ENCODE measurements at places on chromosomes 4 and X. TPM values are rescaled to one million over a fixed set of nuclear protein-coding genes. Genes with fewer than 3 reads are reported as not detected.

The DAPP1 gene
- total RNA-seq, result not detected

The DCX gene
- not detected for total RNA-seq

The PAGE1 gene
- total RNA-seq, result not detected

The NOX1 gene
- 0.78 TPM for total RNA-seq

The ARHGAP6 gene
- not detected for total RNA-seq

The GAGE1 gene
- not detected for total RNA-seq

The HTN1 gene
- not detected for total RNA-seq

DNA sequence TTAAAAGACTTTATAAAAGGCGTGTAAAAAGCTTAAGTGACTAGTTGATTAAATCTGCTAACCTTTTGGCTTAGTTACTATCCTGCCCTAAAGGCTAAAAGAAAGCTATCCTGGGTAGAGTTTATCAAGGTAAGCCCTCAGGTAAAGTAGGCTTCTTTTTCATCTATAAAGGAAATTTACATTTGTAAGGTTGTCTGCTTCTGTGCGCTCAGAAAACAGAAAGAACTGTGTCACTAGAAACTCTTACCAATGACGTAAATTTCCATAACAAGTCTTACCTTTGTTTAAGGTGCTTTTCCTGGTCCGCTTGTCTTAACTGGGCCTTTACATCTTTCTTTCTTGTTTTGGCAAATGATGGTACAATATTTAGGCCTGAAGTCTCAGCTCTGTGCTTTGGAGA is 37.7 kb upstream of the FGF2 start:
- no peak for DNase-seq

- no peak for DNase-seq
Measured at GRCh38 chr4:185532795-185533324, 2.4 kb downstream of the PDLIM3 start.

GRCh38 chr4:52799813-52800212 is 48.6 kb upstream of the ERVMER34-1 start:
- no peak for DNase-seq

DNA sequence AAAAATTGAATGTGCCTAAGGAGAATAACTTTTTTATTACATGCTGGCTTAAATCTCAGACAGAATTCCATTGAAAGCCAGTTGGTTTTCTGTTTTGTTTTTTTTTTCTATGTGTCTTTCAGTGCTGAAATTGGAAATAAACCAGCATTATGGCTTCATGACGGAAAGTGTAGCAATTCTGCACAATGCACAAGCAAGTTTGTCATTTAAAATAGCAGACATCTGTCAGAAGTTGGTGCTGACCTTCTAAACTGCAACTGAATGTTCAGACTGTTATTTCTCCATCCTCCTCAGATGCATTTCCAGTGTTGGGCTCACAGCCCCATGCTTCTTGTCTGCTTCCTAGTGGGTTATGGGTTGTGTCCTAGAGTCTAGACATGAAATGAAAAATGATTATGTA is 107.2 kb upstream of the LIMCH1 start:
- DNase-seq, result no peak

DNA sequence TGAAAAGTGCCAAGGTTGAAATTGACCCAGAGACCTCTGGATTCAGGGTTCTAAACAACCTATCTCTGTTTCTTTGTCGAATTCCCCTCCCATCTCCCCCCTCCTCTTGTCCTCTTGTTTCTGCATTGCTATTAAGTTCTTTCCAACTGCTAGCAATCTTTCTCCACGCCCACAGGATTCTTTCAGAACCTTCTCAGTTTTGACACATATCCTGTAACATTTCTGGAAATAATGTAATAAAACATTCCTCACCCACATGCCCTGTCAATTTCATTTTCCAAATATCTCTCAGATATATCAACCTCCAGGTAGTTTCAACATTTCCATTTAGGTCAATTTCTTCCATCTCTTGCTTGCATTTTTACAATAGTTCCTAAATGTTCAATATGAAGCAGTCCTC is 1105.9 kb downstream of the ARAP2 start:
- DNase-seq, result no peak

GRCh38 chr4:54015423-54016030 is 48.9 kb downstream of the CHIC2 start:
- no peak for DNase-seq

DNA sequence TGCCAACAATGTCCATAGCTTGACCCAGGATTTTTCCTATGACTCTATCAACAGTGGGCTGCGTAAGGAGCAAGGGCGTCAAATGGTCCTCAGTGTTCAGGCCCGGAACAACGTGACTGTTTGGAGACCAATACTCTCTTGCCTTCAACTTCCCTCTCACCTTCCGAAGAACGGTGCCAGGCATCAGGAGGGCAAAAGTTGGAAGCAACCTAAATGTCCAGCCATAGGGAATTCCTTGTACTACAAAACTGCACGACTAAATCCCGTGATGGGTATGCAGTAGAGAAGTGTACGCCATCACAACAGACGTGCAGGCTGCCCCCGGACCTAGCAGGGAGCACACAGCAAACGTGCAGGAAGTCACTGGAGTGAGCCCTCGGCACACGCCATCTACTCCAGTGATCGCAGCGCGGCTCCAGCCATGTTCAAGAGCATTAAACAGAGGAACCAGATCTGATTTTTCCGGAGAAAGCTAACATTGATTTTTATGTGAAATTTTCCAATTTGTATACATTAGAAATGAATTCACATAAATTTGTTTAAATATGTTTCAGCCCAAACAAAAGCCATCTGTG is 79.0 kb downstream of the JAKMIP1 start:
- no peak for DNase-seq

DNA sequence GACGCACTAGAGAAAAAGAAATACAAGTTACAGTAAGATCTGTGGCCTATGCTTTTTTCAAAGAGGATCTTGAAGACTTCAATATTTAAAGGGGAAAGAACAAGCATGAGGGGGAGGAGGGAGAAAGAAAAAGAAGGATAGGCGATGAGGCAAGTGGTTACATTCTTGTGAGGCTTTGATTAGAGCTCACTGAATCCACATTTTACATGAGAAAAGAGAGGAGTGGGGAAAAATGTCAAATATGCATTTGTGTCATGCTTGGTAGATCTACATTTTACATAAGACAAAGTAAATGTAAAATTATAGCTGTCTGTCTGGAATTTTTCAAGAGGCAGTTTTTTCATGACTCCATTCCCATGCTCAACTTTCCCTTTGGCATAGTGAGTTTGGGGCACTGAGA is 965.9 kb downstream of the FSTL5 start:
- DNase-seq, result no peak

DNA sequence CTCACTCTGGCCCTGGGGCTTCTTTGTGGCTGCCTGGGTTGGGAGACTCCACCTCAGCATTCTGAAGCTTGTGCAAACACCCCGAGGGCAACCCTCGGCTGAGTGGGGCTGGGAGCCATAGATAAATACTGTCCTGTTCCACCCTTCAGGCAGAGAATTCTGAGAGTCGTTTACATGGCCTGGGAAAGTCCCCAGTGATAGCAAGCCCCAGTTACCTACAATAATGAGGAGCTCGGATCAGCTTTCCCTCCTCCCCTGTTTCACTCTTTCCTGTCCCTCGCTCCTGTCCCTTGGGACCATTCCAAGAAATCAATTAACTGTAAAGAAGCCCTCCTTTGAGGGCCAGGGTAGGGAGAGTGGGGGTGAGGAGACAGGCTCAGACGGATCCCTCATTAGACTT is 31.6 kb upstream of the DDX3X start:
- DNase-seq, result no peak

DNA sequence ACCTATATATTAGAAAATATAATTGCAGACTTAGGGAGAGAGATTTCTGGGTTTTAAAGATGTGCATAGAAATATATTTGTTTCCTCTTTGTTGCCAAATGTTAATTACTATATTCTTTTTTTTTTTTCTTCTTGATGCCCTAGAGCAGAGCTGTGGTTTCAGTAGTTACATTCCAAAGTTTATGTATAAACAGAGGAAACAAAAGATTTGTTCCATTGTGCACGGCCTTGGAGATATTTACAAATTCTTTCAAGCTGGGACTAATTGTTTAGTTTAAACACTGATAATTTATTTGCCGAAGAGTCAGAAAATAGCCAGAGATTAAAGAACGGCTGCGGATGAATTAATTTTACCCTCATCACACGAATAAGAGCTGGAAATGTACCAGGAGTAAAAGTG is 85.1 kb downstream of the USP46 start:
- no peak for DNase-seq

- DNase-seq, result no peak
Measured at GRCh38 chr4:39596971-39597370, 41.7 kb downstream of the SMIM14 start.

- DNase-seq, result no peak
Measured at GRCh38 chr4:93174598-93174997, 654.0 kb upstream of the ATOH1 start.

GRCh38 chr4:88609387-88609786 is 17.1 kb downstream of the HERC3 start:
- DNase-seq, result no peak

DNA sequence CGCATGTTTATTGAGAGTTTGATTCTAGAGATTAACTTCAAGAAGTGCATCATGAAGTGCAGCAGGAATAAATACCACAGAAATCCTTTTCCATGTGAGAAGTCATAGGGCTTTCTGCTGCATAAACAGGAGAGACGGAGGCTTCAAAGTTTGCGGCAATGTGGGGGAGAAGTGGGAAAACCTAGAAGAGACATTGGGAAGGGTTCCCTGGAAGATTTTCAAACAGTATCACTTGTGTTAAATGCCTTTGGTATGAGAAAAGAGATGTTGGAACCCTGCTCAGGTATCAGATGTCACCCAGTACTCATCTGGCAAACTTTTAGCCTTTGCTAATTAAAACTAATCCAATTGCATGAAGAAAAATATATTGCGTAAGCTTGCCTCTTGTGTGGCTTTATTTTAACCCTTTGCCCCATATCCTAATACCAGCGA is 15.4 kb downstream of the NHS start:
- no peak for DNase-seq

DNA sequence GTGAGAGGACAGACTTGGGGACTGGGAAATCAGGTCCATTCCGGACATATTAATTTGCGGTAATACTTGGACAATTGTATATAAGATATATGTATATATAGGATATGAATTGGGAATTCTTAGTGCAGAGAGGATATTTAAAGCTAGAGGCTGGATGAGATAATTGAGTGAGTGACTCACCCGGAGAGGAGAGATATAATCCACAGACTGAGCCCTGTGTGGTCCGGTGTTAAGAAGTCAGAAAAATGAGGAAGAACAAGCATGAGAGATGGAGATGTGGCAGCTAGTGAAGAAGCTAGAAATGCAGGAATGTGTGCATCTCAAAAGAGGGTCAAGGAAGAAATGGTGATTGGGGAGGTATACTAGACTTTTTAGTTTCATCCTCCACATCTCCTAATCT is 336.2 kb downstream of the SLC7A11 start:
- DNase-seq, result no peak

DNA sequence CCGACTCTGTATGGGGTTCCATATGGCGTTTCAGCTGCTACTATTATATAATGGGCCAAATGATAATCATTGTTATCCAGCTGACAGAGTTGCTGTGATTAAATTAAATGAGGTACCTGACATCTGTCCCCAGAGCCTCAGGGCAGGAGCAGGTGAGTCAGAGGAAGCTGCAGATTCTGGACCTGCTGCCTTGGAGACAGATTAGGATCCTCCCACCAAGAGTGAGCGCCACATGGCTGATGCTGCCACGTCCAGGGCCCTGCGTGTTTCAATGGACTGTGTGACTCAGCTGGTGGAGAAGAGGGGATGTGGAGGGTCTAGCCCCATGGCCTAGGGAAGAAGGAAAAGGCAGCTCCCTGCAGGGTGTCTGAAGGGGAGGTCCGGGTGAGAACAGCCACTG is 28.3 kb upstream of the UXT start:
- no peak for DNase-seq

GRCh38 chr4:166989886-166990285 is 244.4 kb downstream of the SPOCK3 start:
- no peak for DNase-seq

DNA sequence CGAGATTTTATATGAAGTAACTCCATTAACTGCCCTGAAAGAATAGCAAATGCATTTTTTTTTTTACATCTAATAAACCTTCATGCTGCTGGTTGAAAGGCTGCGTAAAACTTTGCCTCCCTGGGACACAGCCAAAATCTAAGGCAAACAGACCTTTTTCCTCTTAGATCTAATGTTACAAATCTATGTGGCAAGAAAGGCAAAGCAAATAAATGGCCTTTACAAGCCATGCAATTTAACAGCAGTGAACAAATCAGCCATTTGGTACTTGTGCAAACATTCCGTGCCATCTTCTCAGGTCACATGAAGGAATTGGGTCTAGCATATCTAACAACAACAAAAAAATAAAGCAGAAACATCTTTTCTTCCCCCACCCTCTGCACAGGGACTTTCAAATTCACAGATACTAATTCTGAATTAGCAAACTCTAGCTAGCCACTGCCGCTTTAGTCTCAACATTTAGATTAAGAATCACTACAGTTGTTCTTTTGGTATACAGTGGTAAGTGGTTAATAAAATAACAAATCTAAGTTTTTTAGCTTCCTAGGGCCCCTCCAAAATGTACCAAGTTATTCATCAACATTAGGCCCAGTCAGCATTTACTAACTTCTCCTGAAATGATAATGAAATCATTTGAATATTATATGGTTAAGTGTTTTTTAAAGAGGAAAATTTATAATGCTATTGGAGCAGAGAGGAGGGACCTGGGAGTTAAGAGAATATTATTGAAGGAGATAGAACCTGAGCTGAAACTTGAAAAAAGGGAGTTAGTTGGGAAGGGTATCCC is 593.8 kb downstream of the SMARCA1 start:
- no peak for DNase-seq

DNA sequence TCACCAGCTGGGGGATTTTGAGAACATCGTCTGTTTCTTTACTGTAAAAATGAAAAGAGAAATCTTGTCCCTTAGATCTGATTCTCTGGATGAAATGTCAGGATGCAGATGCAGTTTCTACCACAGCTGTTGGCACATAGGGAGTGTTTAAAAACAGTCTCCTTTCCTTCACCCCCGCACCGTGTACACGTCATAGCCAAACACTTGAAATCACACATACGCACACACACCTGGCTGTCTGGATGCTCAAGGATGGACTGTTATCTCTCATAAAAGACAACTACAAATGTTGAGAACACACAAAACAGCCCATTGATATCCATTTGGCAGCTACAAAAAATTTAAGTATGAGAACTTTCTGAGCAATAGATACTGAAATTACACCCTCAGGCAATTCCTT is 275.8 kb upstream of the CLNK start:
- DNase-seq, result no peak

- DNase-seq, result no peak
Measured at GRCh38 chrX:13094828-13095341, 50.5 kb upstream of the FAM9C start.

GRCh38 chr4:119212964-119213606 is 572 bp downstream of the USP53 start:
- DNase-seq, result peak; percentile 89

- DNase-seq, result no peak
Measured at GRCh38 chrX:32524385-32524784, 687.0 kb downstream of the DMD start.

DNA sequence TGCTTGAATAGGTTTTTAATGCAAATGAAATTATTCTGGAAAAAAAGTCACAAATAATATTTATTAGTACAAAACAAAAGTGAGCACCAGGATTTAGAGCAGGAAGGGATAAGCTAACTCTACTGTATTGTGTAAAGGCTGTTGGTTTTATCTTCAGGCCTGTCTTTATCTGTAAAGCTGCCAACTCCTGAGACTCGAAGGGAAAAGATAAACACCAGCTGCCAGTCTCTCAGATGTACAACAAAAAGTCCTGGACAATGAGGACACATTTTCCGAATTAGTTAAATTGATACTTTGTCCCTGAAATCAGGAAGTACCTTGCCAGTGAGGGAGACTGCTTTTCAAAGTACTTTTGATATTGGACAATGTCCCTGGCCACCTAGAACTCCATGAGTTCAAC is 8.8 kb downstream of the DDX60 start:
- no peak for DNase-seq

All from NCI-H460 (cell line).